SW 1271 (cell line): ENCODE measurements at places on chromosomes 11 and 22.

- no peak for DNase-seq
Observed at GRCh38 chr11:131980199-131980598, 609.8 kb downstream of the NTM start.

DNA sequence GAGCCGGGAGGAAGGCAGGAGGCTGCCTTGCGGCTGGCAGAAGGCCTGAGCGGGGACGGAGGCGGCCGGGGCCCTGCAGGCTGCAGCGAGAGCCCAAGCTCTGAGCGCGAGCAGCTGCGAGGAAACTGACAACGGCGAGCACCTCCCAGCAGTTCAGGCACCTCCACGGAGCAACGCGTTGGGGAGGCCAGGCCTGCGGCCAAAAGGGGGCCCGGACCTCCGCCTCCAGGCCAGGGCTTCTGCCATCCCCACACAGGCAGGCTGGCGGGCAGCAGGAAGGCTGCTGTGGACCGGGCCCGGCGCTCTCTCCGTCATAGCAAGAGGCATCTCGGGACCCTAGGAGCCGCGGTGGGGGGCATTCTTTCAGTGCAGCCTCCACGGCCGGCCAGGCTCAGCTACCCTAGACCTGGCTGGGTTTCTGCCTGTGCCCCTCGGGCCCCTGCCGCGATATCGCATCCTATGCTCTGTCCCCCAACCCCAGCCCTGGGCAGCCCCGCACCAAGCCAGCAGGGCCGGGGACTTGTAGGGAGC, 22.9 kb upstream of the SLC22A12 start:
- no peak for DNase-seq

GRCh38 chr11:33696931-33697638, 3.5 kb downstream of the C11orf91 start:
- no peak for DNase-seq

GRCh38 chr22:37343348-37343747, 61.0 kb downstream of the CYTH4 start:
- no peak for DNase-seq
